ENCODE measurements at places on chromosomes 5 and 9.
A peak's percentile ranks its signal among the peaks of the same experiment; 100 is the strongest.

GRCh38 chr5:112012104-112012503, 255.1 kb upstream of the NREP start:
- DNase-seq: no peak

GRCh38 chr5:94632024-94632423, 13.6 kb downstream of the SLF1 start:
- DNase-seq: no peak

- DNase-seq: no peak
Observed at GRCh38 chr5:143126174-143127019, 277.1 kb downstream of the NR3C1 start.

DNA sequence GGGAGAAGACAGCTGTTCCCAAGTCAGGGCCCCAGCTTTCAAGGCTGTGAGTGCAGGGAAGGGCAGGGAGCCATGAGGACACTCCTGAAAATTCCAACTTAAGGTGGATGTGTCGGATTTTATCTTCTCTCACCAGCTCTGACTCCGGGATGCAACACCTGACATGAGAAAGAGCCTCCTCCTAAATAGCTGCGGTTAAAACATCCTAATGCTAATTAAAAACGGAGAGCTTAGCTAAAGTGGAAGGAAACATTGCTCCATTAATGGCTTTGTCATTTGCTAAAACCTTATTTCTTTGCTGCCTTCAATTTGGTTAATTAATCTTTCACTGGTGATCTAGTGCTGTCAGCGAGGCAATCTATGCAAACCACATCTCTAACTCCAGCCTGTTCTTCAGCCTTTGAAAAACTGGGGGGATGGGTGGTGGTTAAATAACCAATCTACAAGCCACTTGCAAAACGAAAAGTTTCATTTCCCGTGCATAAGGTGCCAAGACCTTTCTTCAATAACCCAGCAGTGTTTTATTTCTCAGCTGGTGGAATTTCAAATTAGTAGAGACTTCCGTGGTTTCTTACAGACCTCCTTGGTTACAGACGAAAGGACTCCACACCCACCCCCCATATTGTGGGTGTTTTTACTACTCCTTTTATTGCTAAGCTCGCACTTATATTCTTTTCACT, 379.6 kb downstream of the MLLT3 start:
- no peak for DNase-seq

DNA sequence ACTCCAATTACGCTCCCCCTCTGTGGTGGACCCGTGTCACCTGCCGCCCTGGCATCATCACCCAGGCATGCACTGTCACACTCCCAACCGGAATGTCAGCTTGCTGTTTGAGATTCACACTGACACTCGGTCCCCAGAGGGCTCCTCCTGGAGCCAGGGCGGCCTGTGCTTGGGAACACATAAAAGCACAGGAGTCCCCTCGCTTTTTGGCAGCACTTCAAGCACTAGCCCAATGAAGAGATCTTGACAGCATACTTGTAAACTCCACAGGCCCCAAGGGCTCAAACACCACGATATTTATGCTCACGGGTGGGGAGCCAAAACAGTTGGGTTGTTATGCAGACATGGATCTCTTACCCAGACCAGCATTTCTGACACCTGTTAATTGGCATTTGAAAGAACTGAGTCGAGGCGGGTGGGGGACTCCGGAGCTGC, 90.8 kb upstream of the EGFLAM start:
- no peak for DNase-seq

- DNase-seq: no peak
Observed at GRCh38 chr5:68002836-68003235, 212.7 kb upstream of the PIK3R1 start.

DNA sequence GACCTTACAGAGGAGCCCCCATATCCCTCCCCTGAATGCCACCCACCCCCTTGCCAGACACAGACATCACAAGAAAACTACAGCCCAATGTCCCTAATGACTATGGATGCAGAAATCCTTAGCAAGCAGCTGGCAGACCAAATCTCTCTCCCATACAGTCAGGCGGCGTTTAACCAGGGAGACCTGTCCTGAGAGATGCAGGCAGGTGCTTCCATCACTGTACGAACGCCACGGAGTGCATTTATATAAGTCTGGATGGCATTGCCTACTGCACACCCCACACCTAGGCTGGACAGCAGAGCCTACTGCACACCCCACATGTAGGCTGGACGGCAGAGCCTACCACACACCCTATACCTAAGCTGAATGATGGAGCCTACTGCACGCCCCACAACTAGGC, 34.4 kb upstream of the SARDH start:
- no peak for DNase-seq

GRCh38 chr9:134930398-134930797, 12.7 kb upstream of the FCN1 start:
- DNase-seq: no peak

GRCh38 chr5:67246546-67247268, 50.1 kb upstream of the CD180 start:
- peak; percentile 60 for DNase-seq

DNA sequence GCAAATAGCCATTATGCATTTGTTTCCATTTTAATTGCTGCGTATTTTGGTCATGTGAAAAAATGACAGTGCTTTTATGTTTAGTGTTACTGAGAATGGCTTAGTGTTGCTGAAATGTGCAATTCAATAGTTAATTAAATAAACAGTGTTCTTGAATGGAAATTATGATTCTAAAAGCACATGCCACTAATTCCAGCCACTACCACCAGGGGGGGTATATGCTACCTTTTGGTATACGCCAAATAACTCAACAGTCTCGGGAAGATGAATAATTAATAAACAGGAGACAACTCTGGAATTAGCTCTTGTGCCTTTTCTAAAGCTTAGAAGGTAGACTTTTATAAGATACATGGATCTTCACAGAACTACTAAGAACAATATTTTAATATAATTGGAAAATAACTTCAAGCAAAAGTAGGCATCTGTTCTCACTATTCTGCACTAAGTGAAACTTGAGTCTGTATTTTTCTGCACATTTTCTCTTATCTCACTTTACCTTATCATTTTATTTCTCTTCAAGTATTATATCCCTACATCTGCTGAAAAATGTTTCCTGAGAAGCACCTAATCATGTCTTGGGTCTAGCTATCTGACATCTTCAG, 83.5 kb upstream of the MINAR2 start:
- peak; percentile 18 for DNase-seq

GRCh38 chr5:74514888-74515551, 125.5 kb downstream of the ENC1 start:
- no peak for DNase-seq

DNA sequence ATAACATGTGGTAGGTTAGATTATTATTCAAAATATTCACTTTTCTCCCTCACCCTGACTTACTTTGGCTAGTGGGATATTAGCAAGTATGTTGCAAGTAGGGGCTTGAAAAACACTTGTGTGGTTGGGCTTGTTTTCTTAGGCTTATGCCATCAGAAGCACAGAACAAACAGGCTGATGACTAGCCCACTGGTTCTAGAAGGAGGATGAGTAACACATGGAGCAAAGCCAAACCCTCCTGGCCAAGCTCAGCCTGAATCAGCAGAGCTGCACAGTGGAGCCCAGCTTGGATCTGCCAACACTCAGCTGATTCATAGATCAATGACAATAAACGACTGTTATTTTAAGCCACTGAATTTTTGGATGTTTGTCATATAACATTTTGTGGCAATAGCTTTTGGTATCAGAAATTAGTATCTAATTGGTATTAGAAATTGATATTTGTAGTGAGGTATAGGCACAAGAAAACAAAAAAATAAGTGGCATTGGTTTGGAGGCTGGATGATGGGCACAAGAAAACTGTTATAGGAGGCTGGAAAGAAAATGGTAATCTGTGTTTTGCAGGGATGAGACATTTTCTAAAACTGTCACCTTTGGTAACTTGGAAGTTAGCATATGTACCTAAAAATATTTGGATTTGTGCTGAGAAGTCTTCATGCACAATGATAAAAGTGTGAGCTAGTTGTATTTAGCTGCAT, 46.1 kb upstream of the ZBED3 start:
- DNase-seq: no peak

DNA sequence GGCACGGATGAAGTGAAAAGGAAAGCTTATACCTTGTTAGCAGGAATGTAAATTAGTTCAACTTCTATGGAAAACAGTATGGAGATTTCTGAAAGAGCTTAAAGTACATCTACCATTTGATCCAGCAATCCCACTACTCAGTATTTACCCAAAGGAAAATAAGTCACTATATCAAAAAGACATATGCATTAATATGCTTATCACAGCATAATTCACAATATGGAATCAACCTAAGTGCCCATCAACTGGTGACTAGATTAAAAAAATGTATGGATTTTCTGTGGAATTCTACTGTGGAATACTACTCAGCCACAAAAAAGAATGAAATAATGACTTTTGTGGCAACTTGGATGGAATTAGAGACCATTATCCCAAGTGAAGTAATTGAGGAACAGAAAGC, 279.6 kb downstream of the GABRB2 start:
- no peak for DNase-seq

GRCh38 chr5:132054031-132054696, 6.3 kb upstream of the IL3 start:
- no peak for DNase-seq
